ENCODE measurements at places on chromosomes 6 and 20.

DNA sequence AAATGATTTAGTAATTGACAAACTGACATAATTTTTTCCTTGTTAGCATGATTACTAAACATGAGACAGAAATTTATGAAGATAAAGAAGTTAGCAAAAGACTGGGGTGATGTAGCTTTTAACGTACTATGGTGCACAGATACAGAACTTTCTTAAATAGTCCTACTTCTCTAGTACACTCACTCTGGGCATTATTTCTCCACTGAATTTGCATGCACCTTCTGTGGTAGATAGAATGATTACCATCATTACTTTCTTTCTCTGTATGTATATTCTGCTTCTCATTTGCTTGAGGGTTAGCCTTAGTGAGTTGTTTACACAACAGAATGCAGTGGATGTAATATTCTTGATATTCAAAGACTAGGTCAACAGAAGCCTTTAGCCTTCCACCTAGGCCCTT, 173.1 kb upstream of the EPHA7 start:
- no peak for DNase-seq

DNA sequence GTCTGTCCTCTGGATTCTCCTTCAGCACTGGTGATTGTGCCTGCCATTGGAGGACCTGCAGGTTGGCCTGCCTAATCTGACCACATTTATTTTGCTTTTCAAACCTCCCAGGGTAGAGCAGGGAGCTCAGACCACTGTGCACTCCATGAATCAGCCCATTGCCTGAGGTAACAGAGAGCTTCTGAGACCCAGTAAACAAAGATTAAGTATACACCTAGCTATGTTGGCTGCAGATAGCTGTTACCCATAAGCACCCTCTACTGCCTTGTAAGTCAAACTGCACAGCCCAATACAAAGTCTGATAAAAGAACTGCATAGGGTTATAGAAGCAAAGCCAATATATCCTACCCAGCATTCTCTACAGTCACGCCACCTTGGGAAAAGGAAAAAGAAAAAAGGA, 338.7 kb downstream of the HTR1B start:
- no peak for DNase-seq

- DNase-seq: no peak
Measured at GRCh38 chr6:166936079-166936787, 20.1 kb downstream of the RNASET2 start.

DNA sequence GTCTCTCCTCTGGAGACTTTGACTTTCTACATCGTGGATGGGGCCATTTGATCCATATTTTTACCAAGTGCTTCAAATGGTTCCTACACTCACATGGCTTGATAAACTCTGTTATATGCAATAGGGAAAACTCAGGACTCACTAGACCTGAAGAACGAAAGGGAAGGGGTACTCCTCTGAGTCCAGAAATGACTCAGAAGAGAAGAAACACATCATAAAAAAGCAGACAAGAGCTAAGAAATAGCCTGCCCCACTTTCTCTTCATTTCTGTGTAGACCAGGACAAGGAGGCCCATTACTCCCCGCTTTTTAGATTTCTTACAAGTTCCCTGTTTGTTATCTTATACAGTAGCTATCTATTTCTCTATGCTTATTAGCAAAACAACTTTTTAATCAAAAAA, 369.8 kb upstream of the ARID1B start:
- DNase-seq: no peak

DNA sequence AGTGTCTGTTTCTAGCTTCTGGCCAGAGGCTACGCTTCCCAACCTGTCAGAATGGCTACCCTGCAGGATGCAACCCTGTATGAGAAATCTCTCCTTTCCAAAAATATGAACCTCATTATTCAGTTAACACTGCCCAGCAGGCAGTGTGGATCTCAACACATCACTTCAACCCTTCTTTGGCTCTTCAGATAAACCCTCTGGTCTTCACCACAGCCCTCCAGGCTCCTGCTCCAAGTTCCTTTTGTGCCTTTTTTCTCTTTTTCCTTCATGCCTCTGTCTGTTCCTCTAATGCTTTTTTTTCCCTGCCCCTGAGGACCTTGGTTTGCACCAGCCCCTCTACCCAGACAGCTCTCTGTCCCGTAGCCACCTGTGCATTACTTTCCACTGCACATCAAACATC, 207.4 kb downstream of the MYLK4 start:
- no peak for DNase-seq

GRCh38 chr20:10984913-10985312, 311.1 kb upstream of the JAG1 start:
- DNase-seq: no peak

DNA sequence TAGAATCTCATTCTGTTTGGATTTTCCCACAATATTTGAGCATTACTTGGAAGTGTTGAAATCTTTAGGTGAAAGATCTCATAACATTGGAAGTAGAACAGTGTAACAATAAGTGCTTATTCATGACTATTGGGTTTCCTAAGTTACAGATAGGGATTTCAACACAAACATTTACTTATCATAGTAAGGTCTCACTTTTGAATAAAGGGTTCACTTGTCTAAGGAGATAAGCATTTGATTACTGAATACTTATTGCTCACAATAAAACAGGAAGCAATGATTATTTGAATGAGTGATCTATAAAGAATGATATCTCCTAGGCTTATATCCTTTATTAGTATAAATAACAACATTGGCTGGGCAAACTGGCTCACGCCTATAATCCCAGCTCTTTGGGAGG, 14.8 kb downstream of the DDX43 start:
- DNase-seq: no peak

DNA sequence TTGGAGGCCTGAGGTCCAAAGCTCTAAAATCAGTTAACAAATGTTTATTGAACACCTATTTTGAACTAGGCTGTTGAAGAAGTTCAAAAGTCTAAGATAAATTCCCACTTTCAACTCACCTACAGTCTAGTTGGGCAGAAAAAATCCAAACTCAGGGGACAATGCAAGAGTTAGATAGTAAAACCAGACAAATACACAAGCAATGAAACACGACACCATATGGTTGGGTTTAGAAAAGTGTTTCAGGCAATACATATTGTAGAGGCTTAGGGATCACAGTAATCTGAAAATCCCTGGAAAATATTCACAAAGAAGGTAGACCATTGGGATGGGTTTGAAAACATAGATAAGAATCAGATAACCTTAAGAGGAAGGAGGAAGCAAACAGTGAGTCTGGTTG, 1.3 kb upstream of the CARMIL1 start:
- no peak for DNase-seq

DNA sequence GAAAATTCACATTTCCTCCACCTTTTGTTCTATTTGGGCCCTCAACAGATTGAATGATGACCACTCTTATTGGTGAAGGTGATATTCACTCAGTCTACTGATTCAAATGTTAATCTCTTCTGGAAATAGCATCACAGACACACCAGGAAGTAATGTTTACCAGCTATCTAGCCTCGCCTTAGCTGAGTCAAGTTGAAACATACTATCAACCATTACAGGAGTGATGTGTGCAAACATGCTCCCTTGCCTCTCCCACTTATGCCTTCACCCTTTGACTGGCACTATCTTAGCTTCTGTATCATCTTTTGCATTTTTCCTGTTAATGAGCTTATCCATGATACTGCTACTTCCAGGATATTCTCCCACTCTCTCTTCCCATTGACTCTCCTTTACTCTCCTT, 191.9 kb downstream of the CENPW start:
- peak; percentile 15 for DNase-seq

DNA sequence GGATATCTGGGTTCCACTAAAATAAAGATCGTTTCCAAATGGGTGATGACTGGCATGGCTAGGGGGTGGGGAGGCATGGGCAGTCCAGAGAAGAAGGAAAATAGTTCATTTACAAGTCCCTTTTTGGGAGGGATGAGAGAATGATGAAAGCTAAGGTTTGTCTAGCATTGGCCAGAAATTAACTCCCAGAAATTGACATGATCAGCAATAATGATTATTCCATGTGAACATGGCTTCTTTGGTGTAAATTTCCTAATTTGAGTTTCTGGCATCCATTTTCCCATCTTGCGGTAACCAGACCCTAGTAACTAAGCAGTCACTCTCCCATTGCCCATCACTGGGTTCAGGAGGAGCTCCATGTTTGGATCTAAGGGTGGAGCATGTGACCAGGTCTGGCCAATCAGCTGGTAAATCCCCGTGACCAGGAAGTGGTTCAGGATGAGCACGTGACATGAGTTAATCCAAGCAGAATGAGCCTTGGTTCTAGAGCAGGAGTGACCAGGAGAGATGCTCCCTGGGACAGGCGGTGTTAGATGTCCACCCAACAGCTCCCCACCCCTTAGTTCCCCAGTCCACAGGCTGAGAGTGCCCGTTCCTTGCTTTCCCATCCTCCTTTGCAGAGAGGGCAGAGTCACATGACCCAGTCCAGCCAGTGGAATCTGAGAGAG, 512.7 kb downstream of the PREX1 start:
- no peak for DNase-seq

DNA sequence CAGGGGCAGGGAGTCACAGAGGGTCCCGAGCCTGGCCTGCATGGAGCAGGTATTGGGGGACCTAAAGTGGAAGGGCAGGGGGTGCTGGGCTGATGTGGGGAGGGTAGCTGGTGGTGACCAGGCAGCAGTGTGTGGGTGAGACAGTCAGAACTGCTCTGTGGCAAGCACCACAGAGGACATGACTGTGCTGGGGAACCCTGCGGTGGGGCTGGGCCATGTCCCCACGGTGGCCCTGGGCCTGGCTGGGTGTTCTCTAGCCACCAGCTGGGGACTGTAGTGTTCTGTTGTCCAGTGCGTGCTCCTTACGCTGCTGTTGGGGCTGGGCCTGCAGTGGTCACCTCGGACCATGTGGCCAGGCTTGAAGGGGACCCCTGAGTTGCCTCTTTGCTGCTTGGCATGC, 3.6 kb downstream of the SS18L1 start:
- DNase-seq: no peak

DNA sequence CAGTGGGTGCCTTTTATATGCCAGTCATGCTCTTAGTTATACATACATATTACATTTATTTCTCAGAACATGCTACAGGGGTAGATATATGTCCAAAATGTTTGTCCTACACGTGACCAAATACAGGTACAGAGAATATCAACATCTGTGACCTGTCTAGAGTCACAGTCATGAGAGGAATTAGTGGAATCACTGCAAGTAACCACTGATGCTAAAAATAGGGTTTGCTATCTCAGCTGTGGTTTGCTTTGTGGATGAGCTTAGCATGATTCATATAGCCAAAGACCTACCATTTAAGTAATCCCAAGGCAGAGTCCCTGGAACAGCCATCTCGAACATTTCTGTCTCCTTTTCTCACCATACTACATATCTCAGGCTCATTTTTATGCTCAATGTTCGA, 32.3 kb downstream of the GSTA3 start:
- no peak for DNase-seq

DNA sequence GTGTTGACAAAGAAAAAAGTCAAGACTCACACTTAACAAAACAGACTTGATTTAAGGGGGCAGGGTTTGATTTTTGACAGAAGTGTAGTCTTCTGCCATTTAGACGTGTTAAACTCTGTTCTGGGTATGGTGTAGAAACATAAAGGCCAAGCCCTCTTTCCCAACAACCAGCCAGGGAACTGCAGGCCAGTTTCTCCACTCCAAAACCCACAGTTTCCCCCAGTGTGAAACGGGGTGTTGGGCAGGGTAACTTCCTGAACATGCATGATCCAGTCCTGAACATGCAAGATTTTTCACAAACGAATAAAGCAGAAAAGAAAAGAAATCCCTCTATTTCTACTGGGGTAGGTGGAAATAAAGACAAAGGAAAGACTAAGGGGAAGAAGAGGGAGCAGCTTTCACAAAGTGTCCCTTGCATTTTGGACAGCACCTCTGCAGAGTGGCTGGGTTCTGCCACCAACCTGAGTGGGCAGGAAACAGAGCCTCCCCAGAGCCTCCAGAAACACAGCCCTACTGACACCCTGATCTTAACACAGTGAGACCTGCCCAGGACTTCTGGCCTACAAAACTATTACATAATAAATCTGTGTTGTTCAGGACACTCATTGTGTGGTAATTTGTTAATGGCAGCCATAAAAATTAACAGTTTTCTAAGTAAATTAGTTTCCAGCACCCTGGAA, 7.5 kb downstream of the APMAP start:
- DNase-seq: no peak

GRCh38 chr6:108921547-108922361, 73.5 kb downstream of the ARMC2 start:
- DNase-seq: peak; percentile 85

DNA sequence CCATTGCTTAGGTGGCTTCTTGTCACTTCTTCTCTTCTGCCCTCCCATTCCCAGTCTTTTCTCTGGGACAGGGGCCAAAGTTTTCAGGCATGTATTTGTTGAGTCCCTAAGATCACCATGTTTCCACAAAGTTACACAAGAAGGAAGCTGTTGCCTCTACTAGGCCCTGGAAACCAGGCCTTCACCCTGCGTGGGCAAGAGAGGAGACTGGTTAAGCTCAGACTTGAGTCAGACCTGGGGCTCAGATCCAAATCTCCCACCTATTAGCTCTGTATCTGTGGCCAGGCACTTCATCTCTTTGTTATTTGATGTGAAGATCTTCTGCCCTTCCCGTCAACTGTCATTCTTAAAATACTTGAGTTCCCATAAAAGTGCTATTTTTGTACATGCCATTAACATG, 154.6 kb downstream of the SASH1 start:
- no peak for DNase-seq

GRCh38 chr20:40781327-40782042, 92.4 kb upstream of the MAFB start:
- no peak for DNase-seq

GRCh38 chr6:100181309-100181708, 187.3 kb upstream of the MCHR2 start:
- peak; percentile 37 for DNase-seq

GRCh38 chr20:36950414-36951197, 902 bp downstream of the SAMHD1 start:
- no peak for DNase-seq

DNA sequence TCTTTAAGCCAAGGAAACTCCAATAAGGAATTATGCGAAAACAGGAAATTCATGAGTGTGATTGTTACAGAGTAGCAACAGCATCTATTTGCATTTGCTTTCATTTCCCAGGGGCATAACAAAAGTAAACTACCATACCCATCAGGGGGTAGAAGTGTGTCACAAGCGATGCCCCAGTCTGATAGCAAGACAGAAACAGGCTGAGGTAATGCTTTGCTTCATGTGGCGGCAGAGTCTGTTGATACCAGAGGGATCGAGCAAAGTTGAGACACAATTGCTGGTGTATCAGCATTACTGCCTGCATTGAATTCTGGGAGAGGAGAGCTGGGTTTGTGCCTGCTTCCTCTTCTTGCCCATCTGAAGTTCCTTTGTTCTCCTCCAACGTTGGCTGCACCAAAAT, 51.2 kb upstream of the LYRM2 start:
- DNase-seq: no peak

GRCh38 chr6:109867009-109867969, 110.8 kb upstream of the GPR6 start:
- DNase-seq: no peak

DNA sequence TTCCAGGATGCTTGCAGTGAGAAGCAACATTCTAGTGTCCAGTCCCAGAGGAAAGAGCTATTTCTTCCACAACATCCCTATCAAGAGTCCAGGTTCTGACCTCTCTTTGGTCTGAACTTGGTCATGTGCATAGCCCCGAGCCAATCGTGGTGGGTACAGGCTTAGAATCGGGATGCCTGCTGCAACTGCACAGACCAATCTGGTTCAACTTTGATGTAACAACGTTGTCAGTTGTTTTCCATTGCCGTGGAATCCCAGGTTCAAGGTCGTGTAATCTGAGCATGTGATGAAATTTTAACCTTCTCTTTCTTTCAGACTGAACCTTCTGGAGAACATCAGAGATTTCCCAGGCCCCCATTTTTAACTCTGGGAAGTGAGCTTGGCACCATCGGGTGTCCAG, 130.5 kb downstream of the ANKRD60 start:
- no peak for DNase-seq
